ENCODE measurements at places on chromosomes 7 and 10. TPM values are rescaled to one million over a fixed set of nuclear protein-coding genes. Genes with fewer than 3 reads are reported as not detected.

- no peak overlapping the region for H3K4me3 ChIP-seq
- H3K4me1 ChIP-seq = peaks cover 58% of the 10 kb centered on the region
- no peaks in the 10 kb centered on the region for H3K27me3 ChIP-seq
Measured at GRCh38 chr10:126155528-126155927, 232.7 kb downstream of the ADAM12 start.

- H3K36me3 ChIP-seq = peaks cover 7% of the 10 kb centered on the region
- no peaks in the 10 kb centered on the region for H3K4me1 ChIP-seq
- no peak overlapping the region for H3K4me3 ChIP-seq
- H3K27me3 ChIP-seq = no peaks in the 10 kb centered on the region
- H3K27ac ChIP-seq = no peak overlapping the region
Measured at GRCh38 chr10:10946081-10946480, 71.6 kb upstream of the CELF2 start.

GRCh38 chr7:152590481-152590880 lies 85.5 kb downstream of the XRCC2 start:
- H3K4me3 ChIP-seq = no peak overlapping the region
- H3K4me1 ChIP-seq = peaks cover 2% of the 10 kb centered on the region
- H3K36me3 ChIP-seq = peaks cover 6% of the 10 kb centered on the region
- no peak for DNase-seq
- H3K27ac ChIP-seq = no peak overlapping the region

DNA sequence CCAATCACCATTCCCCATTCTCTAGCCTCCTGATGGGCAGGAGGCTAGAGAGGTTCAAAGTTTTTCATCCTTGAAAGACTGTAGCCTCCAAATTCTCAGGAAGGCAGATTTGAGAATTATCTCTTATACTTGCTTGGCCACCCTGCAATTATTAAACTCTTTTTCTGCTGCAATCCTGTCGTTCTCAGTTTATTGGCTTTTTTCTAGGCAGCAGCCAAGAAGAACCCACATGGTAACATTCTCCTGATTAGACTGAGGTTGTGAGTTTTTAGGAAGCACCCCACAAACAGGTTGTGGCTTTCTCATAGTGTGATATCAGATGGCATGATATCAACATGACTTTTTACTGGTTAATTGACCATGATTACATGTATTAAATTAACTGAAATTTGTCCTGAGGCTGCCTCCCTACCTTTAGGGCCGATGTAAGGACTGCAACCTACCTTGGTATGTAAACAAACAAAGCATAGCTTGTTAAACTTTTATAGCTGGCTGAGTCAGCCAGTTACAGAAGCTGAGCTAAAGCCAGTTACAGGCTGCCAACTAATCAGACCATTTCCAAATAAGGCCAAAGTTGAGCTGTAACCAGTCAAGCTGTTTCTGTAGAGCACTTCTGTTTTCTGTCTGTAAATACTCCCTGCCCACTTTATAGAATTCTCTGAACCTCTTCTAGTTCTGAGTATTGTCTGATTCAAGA lies 3.2 kb upstream of the ZNF248 start:
- no peaks in the 10 kb centered on the region for H3K27me3 ChIP-seq
- no peaks in the 10 kb centered on the region for H3K36me3 ChIP-seq
- no peak overlapping the region for H3K27ac ChIP-seq
- no peak for DNase-seq

Gene ANKRD30A
- total RNA-seq = not detected

DNA sequence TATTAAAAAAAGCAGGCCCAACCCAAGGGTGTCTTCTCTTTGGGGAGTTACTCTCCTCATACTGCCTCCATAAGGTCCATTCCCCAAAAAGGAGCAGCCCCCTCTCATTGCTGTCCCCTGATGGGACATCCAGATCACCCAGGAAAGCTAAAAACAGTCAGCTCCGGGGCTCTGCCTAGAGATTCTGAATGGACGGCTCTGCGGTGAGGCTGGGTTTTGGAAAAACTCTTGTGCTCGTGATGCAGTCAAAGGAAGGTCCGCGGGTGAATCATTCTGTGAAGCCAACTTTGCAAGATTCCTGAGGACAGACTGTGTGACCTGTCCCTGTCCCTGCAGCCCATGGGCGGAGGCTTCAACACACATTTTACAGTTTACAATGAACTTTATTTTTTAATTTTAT lies 351.5 kb downstream of the TYW1 start:
- H3K27me3 ChIP-seq = no peaks in the 10 kb centered on the region
- peaks cover 7% of the 10 kb centered on the region for H3K36me3 ChIP-seq
- H3K27ac ChIP-seq = no peak overlapping the region
- no peak for DNase-seq
- H3K4me3 ChIP-seq = no peak overlapping the region
- no peaks in the 10 kb centered on the region for H3K4me1 ChIP-seq

- H3K4me3 ChIP-seq = no peak overlapping the region
- peaks cover 11% of the 10 kb centered on the region for H3K4me1 ChIP-seq
- no peak overlapping the region for H3K27ac ChIP-seq
- no peaks in the 10 kb centered on the region for H3K27me3 ChIP-seq
Measured at GRCh38 chr7:80362010-80362618, 149.8 kb downstream of the GNAT3 start.

DNA sequence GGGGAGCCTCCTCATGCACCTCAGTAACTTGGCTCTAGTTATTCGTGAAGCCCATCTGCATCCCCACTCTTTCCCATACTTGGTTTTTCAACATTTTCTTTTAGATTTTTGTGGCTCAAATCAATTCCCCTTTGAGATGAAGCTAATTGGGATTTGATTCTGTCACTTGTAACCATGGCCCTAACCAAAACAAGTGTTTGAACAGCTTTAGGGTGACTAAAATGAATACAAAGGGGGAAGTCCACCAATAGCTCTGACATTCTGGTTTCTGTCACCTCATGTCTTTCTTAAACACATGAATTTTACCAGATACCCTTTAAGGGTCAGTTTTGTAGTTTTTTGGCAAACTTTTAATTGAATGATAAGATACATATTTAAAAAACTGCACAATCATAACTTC lies 87.0 kb downstream of the PCGF5 start:
- no peak overlapping the region for H3K4me3 ChIP-seq
- DNase-seq = no peak
- no peaks in the 10 kb centered on the region for H3K27me3 ChIP-seq
- H3K36me3 ChIP-seq = no peaks in the 10 kb centered on the region
- H3K27ac ChIP-seq = no peak overlapping the region

DNA sequence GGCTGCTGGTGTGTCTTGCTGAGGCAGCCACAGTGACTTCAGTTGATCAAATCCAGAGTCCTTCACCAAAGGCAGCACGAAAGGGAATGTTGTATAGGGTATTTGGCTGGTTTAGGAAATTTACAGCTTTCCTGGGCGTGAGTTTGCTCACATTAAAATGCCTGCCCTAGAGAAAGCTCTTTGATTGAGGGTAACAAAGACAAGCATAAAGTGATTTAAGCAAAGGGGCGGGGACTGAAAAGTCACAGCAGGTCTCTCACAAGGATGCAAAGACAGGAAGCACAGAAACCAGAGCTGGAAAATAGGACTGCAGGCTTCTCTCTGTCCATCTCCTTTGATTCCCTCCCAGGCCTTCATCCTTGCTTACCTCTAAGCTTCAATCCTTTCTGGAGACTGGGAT lies 139.2 kb downstream of the ELMO1 start:
- DNase-seq = no peak
- H3K27ac ChIP-seq = peak overlapping the region; percentile 22
- peaks cover 9% of the 10 kb centered on the region for H3K4me1 ChIP-seq
- no peaks in the 10 kb centered on the region for H3K27me3 ChIP-seq
- no peaks in the 10 kb centered on the region for H3K36me3 ChIP-seq
- H3K4me3 ChIP-seq = no peak overlapping the region

- H3K27me3 ChIP-seq = peaks cover 31% of the 10 kb centered on the region
- H3K4me1 ChIP-seq = no peaks in the 10 kb centered on the region
- H3K36me3 ChIP-seq = no peaks in the 10 kb centered on the region
- H3K4me3 ChIP-seq = no peak overlapping the region
Measured at GRCh38 chr7:45564485-45564884, 9.7 kb upstream of the ADCY1 start.

Data from neural crest cell (in vitro differentiated cells).